Immature natural killer cell (primary cell): ENCODE measurements at places on chromosomes 11 and 22.

- DNase-seq: no peak
Measured at GRCh38 chr11:81574301-81574700, 1159.4 kb downstream of the FAM181B start.

DNA sequence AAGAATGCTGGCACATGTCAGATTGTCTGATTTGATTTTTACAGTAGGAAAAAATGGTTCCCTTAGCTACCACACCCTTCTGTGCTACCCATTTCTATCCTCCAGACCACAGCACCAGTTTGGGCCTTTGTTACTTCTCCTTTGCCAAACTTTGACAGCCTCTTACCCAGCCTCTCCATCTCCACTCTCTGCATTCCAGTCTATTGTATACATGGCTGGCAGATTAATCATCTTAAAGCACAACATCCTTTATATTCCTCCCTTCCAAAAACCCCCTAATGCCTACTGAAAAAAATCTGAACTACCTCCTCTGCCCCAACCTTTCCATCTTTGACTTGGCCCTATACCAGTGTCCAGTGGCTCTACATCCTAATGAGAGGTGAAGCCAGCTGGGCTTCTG, 10.8 kb upstream of the PANX1 start:
- no peak for DNase-seq

DNA sequence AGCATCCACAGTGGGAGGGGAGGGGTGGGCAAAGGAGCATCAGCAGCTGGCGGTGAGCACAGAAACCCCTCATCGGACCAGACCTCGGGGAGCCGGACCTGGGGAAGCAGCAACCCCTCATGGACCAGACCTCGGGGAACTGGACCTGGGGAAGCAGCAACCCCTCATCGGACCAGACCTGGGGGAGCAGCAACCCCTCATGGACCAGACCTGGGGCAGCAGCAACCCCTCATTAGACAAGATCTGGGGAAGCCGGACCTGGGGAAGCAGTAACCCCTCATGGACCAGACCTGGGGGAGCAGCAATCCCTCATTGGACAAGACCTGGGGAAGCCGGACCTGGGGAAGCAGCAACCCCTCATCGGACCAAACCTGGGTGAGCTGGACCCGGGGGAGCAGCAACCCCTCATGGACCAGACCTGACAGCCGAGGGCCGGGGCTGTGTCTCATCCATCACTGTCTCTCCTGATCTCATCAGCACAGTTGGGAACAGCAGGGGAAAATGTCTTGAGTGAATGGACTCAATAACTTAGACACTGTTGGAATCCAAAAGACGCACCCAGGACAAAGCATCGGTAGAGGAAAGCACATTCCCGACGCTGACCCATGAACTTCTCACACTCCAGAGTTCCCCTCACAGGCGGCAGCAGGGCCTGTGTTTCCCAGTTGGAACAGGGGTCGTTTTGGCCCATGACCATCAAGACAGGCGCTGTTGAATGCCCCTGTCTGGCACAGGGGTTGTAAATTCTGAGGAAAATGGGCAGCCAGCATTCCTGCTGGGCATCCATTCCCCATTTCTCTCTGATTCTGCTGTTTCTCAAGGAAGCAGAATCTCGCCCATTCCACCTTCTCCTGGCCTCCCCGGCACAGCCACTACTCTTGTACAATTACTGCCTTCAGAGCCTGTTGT, 1494.6 kb downstream of the TBC1D22A start:
- no peak for DNase-seq

DNA sequence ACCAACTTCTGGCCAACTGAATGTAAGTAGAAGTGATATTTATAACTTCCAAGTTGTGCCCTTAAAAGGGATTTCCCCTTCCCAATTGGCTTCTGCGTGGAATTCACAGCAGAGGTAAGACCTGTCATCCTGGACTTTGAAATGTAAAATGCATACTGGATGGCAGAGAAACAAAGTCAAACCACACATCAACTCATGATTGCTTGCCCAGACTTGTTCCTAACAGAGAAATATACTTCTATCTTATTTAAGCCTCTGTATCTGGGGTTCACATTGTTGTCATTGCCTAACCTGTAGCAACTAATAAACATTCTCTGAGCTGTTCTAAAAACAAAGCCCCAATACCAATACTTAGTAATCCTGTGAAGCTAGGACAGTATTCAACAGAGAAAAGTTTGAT, 6.2 kb downstream of the ME3 start:
- DNase-seq: no peak

DNA sequence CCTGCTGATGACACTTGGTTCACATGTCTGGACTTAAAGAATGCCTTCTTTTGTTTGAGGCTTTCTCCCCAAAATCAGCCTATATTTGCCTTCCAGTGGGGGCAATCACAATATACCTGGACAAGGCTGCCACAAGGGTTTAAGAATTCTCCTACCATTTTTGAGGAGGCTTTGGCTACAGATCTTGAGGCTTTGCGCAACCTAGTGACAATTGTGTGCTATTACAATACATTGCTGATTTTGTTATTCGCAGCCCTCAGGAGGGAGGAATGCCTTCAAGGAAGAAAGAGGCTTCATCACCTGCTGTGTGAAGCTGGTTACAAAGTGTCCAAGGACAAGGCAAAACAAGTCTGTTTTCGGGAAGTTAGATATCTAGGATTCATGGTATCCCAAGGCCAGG, 50.8 kb upstream of the OR4C15 start:
- no peak for DNase-seq

GRCh38 chr22:30609260-30610185, 2.5 kb downstream of the TCN2 start:
- DNase-seq: no peak

GRCh38 chr11:84319863-84320262, 1033.7 kb upstream of the CCDC90B start:
- no peak for DNase-seq

DNA sequence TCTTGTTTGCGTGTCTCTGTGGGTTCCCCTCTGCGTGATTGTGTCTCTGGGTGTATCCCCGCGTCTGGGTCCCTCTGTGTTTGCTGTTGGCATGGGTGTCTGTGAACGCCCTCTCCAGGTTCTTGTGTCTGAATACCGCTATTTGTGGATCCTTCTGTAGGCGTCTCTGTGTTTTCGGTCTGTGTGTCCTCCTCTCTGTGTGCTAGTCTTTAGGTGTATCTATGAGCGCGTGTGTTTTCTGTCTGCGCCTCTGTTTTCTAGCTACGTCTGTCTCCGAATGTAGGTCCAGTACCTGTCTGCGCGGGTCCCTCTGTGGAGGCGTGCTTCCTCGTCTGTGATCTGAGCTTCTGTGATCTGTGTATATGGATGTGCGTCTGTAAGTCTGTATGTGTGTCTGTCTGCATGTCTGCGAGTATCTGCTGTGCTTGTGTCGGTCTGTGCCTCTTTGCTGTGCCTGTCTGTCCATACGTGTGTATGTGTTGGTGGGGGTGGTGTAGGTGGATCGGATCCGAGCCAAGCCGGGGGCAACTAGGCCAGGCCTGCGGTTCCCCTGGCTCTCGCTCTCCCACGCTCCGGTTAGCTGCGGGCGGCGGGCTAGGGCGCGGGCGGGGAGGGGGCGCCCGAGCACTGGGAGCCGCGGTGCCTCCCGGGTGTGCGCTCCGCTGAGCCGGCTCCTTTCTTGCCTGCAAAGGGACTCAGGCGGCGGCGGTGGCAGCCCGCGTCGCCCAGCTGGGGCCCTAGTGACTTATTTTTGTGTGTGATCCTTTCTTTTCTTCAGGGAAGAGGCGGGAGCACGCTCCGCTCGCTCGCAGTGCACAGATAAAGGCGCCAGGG, 105.3 kb upstream of the E2F8 start:
- no peak for DNase-seq

DNA sequence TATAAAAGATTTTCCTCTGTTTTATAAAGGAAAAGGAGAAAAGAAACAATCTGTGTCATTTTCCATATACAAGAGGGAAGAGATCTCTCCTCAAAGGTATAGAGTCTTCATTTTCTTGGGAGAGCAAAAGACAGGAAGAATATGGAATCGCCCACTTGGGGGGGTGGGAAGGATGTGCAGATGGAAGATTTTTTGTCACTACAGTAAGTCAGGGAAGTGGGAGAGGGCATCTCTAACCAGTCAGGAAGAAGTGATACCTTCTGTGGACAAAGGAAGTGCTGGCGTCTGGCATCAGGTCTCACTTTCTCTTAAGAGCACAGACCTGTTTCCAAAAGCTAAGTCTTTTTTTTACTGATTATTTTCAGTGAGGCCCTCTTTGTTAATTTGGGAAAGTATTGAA, 1.4 kb downstream of the PRR14L start:
- DNase-seq: no peak

DNA sequence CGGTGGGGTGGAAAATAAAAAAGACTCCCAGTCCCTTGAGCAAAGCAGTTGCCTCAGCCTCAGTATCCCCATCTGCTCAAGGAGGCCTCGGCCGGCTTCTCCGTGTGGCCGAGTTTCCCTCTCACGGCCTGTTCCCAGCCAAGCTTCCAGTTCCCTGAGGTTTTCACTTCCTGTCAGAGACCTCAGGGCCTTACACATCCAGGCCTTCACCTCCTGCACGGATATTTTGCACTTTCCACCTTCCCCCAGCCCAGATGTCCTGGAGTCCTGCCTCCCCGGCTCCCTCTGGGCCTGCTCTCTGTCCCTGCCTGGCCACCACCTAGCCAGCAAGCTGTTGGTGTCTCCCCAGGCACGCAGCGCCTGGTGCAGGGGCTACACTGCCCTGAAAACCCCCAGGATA, 41.1 kb upstream of the CD82 start:
- no peak for DNase-seq

GRCh38 chr11:120694726-120695125, 183.2 kb downstream of the GRIK4 start:
- no peak for DNase-seq

DNA sequence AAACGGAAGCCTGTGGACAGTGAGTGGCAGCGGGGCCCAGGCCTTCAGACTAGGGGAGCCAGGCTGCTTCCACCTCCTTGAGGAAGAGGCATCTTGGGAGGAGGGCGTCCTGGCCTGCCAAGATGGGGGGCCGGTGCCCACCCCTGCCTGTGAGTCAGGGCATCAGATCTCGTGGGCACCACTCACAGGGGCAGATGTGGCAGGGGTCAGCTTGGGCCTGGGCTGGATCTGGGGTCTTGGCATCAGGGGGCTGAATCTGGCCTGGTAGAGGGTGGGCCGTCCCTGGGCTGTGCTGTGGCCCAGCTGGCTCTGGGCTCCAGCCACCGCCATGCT, 24.1 kb upstream of the TH start:
- no peak for DNase-seq

DNA sequence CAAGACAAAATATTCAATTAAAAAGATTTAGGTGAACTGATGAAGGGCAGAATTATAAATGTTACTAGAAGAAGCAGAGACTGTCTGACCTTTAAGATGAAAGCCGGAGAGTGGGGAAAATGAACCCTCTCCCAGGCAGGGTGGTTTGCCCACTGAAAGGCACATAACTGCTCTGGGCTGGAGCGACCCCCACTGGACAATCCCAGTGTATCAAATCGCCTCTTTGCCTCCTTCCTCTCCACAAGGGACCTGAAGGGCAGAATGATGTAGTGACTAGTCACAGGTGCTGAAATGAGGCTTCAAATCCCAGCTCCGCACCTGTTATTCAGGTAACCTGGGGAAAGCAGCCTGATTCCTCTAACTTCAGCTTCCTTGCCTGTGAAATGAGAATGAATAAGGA, 69.0 kb downstream of the EFCAB6 start:
- DNase-seq: no peak

GRCh38 chr11:87361891-87362290, 324.2 kb downstream of the TMEM135 start:
- no peak for DNase-seq

DNA sequence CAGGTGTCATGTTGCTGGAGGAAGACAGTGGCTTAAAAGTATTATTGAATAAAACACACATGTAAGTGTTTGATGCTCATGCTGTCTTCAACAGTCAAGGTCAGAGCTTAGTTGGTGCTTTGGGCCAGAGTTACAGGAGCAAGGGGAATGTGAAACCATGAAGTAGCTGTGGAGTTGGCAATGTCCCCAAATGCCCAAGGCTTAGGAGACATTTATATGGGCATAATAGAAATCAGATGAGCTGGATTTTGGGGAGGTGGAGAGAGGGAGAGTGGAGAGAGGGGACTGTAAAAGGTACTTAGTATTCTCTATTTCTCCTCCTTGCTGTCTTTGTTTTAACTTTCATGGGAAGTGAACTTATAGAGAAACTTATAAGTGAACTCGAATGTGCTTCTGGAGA, 407.8 kb downstream of the ETS1 start:
- DNase-seq: no peak

DNA sequence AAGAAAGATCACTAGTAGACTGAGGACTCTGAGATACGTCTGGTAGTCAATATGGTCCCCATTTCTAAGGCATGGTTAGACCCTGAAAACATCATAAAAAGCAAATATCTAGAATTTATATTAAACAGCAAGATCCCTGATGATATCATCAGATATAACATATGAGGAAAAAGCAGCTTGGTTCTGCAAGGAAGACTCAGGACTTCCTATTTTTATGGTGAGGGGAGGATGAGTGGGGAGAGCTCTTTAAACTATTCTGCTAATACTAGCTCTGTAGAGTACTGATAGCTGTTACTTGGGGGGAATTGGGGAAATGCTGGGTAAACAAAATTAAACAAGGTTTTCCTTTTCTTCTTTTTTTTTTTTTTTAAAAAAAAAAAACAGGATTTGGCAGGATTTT, 235.8 kb downstream of the SWAP70 start:
- DNase-seq: no peak

GRCh38 chr11:60724420-60724819, at the start of gene MS4A18:
Gene MS4A18, plus strand, starts transcription at chr11:60724720.
- no peak for DNase-seq

DNA sequence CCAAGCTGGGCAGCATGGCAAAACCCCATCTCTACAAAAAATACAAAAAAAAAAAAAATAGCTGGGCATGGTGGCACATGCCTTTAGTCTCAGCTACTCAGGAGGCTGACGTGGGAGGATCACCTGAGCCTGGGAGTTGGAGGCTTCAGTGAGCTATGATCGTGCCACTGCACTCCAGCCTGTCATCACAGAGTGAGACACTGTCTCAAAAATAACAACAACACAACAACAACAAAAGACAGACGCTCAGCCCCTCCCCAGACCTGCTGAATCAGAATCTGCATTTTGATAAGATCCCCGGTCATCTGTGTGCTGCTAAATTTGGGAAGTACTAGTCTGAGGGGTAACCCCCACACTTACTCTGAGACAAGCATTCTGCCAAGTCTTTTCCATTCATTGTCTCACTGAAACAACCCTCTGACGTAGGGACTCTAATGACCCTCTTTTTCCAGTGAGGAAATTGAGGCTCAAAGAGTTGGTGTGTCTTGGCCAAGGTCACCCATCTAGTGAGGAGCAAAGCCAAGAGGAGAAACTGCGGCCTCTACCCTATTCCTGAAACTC, 7.5 kb downstream of the NEFH start:
- no peak for DNase-seq

DNA sequence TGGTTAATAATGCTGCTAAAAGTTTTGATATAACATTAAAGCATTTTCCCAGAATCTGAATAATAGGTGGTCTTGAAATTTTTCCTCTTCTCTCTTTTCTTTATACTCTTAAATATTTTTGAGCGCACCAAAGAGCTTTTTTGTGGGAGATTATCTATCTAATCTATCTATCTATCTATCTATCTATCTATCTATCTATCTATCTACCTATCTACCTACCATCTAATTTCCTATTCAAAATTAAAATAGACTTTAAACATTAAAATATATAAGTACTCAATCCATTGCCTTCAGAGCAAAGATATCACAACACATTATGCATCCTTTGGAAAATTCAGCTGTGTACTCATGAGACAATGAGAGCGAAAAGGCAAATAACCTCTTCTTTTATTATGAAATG, 55.8 kb downstream of the ELMOD1 start:
- DNase-seq: no peak
